ENCODE measurements at places on chromosomes 11 and 22. TPM values are rescaled to one million over a fixed set of nuclear protein-coding genes. Genes with fewer than 3 reads are reported as not detected.

Gene LIF
- 5.5 TPM for total RNA-seq

Gene PSMD13
- total RNA-seq = 217 TPM

Gene GAL3ST1
- not detected for total RNA-seq

Gene OR52E8
- not detected for total RNA-seq

Gene BTBD10
- 92.6 TPM for total RNA-seq

Gene TSPAN32
- total RNA-seq = not detected

Gene HMOX1
- 6.9 TPM for total RNA-seq

Gene PRAME
- total RNA-seq = 0.05 TPM

Gene MMP1
- 0.29 TPM for total RNA-seq

Gene DEFB131B
- total RNA-seq = not detected

Gene RIC3
- total RNA-seq = not detected

Gene SAC3D1
- total RNA-seq = 35.8 TPM

Gene PKDREJ
- not detected for total RNA-seq

Gene PRG3
- total RNA-seq = not detected

Gene GSTT2B
- total RNA-seq = 17.0 TPM

Gene TLCD5
- total RNA-seq = 2.6 TPM

Gene ANKK1
- not detected for total RNA-seq

Gene SEC14L2
- 3.4 TPM for total RNA-seq

Gene FREY1
- total RNA-seq = 0.21 TPM

Gene SYT9
- total RNA-seq = not detected

Gene OR4A16
- total RNA-seq = not detected

Gene PLA2G3
- total RNA-seq = not detected

Gene AIFM3
- total RNA-seq = not detected

Gene OSBP2
- total RNA-seq = 0.53 TPM

Gene CCDC116
- not detected for total RNA-seq

Gene RASD2
- not detected for total RNA-seq

Gene RIMBP3B
- total RNA-seq = 0.89 TPM

Gene NPAS4
- total RNA-seq = 1.3 TPM

Gene GGT5
- not detected for total RNA-seq

Gene GGTLC3
- total RNA-seq = not detected

Gene TMPRSS6
- total RNA-seq = not detected

Gene YAP1
- 38.1 TPM for total RNA-seq

Gene KRTAP5-8
- not detected for total RNA-seq

Gene INPP5J
- 0.13 TPM for total RNA-seq

Gene ELF5
- not detected for total RNA-seq

Gene F2
- not detected for total RNA-seq

Gene RFPL2
- not detected for total RNA-seq

Gene MPZL3
- not detected for total RNA-seq

Gene GNG3
- not detected for total RNA-seq

Gene KRTAP5-7
- total RNA-seq = not detected

Gene PEX16
- 33.4 TPM for total RNA-seq

Gene PIM3
- 53.0 TPM for total RNA-seq

Gene CHST1
- total RNA-seq = not detected

Gene SHANK3
- 0.22 TPM for total RNA-seq

Gene MMP12
- total RNA-seq = 0.05 TPM

Gene MS4A3
- not detected for total RNA-seq

Gene DGCR6
- 0.95 TPM for total RNA-seq

Gene CYP2R1
- 7.6 TPM for total RNA-seq

Gene PRR33
- not detected for total RNA-seq

Gene RPS6KA4
- 84.1 TPM for total RNA-seq

Gene OR4B1
- total RNA-seq = not detected
